ENCODE measurements at places on chromosomes 13 and 19.

- DNase-seq = no peak
Observed at GRCh38 chr19:49301165-49301865, 23.7 kb downstream of the SLC6A16 start.

DNA sequence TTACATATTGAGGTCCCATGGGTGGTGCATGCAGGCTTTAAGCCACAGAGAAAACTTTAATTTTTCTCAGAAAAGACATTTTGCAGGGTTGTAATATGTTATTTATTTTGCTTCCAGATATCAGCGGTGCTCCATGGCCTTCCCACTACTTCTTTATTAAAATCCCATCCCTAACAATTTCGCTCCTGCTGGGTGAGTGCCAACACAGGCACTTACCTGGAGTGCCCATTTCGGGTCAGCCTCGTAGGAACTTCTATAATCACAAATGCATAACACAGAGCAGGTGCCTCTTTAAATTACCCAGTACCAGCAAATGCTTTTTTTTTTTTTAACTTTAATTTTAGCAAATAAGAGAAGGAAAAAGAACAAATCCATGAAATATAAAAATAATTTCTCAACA, 86.4 kb downstream of the EFNB2 start:
- no peak for DNase-seq

GRCh38 chr19:41575998-41576397, at the start of gene CEACAM21:
Gene CEACAM21, plus strand, starts transcription at chr19:41576166. Its CDS starts 109 bp downstream, at chr19:41576275.
- no peak for DNase-seq

DNA sequence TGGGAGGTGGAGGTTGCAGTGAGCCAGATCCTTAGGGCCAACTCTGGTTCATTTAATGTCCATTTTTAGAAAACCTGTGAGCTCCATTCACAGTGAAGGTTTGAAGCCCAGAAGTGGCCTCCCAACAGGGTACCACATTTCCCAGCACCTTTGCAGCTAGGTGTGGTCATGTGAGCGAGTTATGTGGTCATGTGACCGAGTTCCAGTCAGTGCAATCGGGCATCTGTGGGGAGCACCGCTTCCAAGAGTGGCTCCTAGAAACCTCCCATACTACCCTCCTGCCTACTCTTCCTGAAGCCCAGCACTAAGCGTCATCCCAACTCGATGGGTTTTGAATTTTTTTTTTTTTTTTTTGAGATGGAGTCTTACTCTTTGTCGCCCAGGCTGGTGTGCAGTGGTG, 663 bp upstream of the PLA2G4C start:
- no peak for DNase-seq

DNA sequence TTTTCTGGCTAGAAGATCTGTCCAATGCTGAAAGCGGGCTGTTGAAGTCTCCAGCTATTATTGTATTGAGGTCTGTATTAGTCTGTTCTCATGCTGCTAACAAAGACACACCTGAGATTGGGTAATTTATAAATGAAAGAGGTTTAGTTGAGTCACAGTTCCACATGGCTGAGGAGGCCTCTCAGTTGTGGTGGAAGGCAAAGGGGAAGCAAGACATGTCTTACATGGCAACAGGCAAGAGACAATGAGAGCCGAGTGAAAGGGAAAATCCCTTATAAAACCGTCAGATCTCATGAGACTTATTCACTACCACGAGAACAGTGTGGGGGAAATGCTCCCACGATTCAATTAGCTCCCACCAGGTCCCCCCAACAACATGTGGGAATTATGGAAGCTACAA, 980.4 kb downstream of the SLITRK5 start:
- no peak for DNase-seq

DNA sequence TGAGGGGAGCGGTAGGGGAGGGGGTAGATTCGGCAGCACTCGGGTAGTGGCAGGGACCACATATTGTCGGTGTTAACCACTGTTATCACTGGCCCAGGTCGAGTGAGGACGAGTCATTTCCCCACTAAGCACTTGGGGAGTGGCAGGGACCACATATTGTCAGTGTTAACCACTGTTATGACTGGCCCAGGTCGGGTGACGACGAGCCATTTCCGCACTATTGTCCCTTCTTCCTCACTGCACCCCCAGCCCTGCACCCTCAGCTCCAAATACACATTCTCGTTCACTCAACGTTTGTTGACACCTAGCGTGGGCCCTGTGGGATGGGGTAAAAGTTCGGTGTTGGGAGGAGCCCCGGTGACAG, 467 bp upstream of the CLN5 start:
- no peak for DNase-seq

DNA sequence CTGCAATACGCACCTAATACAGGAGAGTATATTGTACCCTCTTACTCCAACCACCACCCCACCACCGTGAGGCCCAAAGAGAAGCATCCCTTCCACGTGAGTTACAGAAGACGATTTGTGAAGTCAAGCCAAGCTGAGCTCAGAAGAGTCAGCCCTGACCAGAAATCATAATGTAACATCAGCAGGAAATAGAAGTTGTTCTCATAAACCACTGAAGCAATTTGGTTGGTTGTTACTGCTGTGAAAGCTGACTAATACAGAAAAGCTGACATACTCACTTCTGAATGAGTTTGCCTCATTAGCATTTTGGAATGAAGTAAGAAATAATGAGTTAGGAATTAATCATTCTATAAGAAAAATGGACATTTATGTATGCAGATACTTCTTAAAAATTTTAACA, 749.4 kb upstream of the SLC10A2 start:
- no peak for DNase-seq

DNA sequence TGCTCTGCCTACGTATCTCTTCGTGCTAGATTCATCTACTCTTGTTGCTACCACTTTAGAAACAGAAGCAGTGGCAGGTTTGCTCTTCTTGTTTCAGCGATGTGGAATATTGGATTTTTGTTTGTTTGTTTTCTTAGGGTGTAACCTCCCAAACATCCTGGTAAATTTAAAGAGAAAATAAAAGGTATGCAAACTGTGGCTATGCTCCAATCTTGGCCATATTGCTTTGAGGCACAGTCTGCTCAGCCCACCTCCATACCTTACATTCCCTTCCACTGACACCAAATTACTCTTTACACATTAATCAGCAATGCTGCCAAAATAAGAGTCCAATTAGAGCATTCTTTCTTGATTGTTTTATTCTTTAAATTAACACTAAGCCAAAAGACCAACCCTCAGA, 25.2 kb upstream of the UBL3 start:
- no peak for DNase-seq

GRCh38 chr13:95289020-95289444, 12.2 kb downstream of the ABCC4 start:
- no peak for DNase-seq

GRCh38 chr13:70723732-70724131, 615.5 kb upstream of the KLHL1 start:
- DNase-seq = no peak

- no peak for DNase-seq
Observed at GRCh38 chr13:31997641-31998040, 33.9 kb upstream of the FRY start.

DNA sequence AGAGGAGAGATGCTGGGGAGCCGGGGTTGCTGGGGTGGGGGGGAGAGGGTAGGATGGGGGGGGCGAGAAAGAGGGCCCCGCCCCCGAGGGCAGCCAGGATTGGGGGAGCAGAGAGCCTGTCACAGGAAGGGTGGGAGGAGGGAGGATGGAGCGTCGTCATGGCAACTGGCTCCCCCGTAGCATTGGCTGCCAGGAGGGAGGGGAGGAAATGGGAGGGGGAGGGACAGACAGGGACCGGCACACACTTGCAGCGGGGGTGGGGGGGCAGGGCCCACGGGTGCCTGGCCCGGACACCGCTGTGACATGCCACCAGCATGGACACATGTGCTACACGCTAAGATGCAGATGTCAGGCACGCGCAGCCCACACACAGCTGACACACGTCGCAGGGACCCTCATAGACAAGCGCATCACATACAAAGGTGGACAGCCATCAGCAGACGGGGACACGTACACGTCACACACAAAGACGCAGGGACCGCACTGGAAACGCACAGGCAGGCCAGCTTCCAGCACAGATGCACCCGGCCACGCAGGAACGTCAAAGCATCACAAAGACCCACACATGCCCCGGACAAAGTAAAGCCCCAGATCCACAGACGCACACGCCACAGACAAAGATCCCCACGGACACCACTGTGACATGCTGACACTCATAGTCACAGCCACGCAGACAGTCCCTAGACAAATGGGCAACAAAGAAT, at the start of gene LMTK3:
LMTK3 (minus strand) TSS at position 36 of the 704 bp plus-strand sequence. CDS start 259 bp downstream, outside the sequence.
- peak; percentile 24 for DNase-seq

GRCh38 chr19:30584090-30584489, 211.9 kb downstream of the ZNF536 start:
- DNase-seq = no peak

DNA sequence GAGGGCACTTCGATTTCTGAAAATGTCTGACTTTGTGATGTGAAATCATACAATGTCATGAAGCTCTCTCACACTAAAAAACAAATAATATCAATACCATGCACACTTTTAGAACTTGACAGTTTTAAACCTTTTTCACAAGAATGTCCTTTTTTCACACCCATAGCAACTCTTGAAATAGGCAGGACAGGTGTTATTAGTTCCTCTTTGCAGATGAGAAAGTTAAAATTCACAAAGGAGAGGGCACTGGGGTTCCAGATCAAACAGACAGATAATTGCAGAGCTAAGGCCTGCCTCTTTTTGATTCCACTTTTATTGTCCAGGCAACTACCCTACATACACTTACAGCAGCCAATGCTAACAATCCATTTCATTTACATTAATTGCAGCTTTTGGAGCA, 142.8 kb downstream of the KLF12 start:
- DNase-seq = no peak

- no peak for DNase-seq
Observed at GRCh38 chr13:21701460-21701859, 30.6 kb downstream of the FGF9 start.

- DNase-seq = no peak
Observed at GRCh38 chr19:56832352-56832928, 8.1 kb downstream of the PEG3 start.

DNA sequence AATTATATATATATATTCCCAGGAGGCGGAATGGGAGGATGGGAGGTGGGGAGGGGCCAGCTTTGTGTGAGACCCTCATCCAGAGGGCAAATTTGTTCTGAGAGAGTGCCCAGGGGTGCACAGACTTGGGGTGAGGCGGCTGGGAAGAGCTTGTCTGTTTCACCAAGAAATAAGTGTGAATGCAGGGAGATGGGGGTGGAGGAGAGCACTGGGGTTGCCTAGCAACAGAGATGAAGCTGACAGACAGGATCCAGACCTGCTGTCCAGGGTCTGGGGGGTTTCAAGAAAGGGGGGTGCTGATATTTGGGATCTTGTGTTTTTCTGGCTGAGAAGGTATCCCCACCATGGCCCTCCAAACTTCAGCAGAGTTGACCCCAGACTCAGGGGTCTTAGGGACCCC, 18.6 kb upstream of the TNFAIP8L1 start:
- no peak for DNase-seq

DNA sequence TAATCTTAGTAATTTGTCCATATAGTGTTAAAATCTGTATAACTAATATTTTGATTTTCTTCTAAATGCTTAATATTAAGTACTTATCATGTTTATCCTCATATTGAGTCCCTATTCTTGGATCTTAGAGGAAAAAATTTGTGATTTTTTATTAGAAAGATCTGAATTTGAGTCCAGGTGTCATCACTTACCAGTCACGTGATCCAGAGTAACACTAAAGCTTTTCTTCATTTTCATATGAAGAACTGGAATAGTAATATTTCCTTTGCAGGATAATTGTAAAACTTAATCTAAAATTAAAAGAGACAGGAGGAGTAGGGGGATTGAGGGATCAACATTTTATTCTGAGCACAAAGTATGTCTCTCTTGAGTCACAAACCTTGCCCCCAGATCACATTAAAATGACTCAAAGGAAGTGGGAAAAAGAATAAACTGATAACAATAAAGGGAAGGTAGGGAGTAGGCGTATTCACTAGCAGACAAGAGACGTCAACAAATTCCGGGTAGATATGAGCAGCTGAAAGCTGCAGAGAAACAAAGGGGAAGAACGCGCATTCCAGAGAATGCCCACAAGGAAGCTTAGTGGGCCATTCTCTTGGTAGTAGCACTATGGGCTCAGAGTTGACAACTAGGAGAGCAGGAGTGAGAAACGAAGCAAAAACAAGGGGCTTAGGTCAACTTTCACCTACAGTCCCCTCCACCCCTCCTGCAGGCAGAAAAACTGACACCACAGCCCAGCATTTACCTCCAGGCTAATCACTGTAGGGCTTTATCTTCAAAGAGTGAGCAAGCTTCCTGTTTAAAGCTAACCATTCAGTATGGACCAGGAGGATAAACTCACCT, 123.1 kb downstream of the SPRY2 start:
- DNase-seq = no peak

DNA sequence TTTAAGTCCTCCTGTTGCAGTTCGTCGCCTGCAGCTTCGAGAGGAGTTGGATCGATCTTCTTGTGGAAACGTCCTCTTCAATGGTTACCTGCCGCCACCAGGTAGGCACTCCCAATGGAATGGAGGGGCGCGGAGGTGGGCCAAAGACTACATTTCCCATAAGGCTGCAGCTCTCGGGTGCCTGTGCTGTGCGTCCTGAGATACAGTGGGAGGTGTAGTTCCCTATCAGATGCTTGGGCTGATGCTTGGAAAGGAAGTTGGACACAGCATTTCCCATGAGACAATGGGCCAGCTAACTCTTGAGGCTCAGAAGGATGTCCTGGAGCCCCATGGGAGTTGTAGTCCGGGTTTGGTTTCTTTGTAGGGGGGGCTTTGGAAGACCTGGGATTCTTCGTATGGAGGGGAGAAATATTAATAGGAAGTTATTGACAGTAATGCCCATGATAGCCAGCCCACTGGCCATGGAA, 1.8 kb downstream of the SHKBP1 start:
- no peak for DNase-seq

DNA sequence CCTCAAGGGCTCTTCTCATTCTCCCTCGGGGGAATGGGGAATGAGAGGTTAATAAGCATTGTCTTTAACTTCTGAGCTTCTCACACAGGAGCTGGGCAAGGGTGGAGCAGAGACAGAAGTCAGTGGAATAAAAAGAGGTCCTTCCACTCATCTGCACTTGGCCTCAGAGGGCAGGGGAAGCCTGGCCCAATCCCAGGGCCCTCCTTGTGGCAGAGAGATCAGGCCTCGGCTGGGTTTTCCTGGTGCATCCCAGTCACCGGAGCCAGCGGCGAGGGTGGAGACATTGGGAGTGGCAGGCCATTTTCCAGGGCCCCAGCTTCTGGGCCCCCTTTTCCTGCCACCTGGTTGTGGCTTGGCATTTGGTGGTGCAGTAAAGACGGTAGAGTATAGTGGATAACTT, 10.6 kb downstream of the CALM3 start:
- no peak for DNase-seq
